Erythroblast (primary cell): ENCODE measurements at places on chromosomes 6 and 20.

- DNase-seq = peak; percentile 47
Observed at GRCh38 chr20:40746251-40746650, 57.2 kb upstream of the MAFB start.

GRCh38 chr20:41365777-41366545 is 657 bp downstream of the EMILIN3 start:
- no peak for DNase-seq

GRCh38 chr6:170305805-170306323 is 694 bp upstream of the FAM120B start:
- DNase-seq = no peak

GRCh38 chr6:144478483-144478882 is 193.3 kb downstream of the UTRN start:
- DNase-seq = no peak

DNA sequence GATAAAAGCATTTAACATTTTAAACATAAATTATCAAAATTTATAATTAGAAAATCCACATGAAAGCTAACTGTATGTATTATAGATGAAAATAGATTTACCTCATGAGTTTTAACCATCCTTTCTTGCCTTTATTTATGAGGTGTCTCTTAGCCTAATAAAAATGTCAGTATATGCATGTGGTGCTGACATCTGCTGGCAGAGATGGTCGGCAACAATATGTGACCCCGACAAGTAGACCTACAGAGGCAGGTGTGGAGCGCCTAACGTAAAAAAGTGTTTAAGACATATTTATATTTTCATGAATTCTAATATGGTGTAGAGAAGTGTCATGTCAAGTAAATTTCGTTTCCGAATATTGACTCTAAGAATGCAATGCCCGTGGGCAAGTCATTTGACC is 149.0 kb upstream of the FUT9 start:
- no peak for DNase-seq

DNA sequence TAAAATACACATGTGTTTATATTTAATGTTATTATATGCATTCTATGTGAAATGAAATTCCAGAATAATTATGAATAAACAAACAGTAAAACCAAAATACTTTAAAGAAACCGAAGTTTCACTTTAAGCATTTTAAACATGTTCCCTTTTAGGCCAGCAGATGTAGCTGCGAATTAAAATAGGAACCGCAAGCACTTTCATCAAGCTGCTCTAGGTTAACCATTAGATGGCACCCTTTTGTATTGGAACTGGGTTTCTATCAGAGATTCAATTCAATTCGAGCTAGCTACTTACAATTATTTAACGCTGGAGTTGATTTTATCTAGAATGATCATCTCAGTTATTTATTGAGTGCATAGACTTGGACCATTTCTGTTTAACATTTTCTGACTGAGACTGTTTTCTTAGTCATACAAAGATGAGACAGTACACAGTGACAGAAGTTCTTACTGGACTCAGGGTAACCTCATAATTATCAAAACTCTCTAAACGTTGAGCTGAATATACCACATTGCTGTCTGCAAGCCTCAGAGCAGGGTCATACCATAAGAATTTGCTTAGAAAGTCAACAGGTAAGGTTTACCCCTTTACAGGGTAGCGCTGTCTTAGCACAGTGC is 8.5 kb downstream of the TMEM242 start:
- DNase-seq = no peak

DNA sequence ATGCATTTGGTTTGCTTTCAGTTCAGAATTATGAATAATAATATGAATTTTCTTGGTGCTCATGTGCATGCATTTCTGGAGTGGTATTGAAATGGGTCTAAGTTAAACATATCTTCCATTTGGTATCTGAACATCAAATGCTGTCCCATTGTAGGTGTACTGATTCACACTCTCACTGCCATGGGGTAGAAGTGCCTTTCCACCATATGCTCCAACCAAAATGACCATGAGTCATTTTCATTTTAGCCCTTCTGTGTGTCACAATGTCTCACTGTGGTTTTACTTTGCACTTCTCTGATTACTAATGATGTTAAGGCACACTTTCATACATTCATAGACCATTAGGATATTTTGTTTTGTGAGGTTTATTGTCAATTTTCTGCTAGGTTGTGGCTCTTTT is 211.9 kb downstream of the HAO1 start:
- DNase-seq = no peak

DNA sequence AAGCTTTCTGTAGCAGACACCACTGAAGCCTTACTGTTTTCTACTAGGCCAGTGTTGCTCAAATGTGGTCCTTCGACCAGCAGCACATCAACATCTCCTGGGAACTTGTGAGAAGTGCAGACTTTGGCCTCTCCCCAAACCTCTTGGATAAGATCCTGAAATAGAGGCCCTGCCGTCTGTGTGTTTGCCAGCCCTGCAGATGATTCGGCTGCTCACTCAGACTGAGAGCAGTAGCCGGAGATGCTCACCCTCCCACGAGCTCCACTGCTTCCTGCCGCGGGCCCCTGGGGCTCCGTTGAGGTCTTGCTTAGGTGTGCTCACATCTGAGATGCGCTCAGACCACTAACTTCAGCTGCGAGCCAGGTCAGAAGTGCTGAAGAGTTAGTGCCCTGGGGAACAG is 129.5 kb upstream of the SSTR4 start:
- DNase-seq = no peak
